Left ventricle myocardium inferior (tissue), 1 donor: ENCODE measurements at places on chromosomes 2 and 18. TPM values are rescaled to one million over a fixed set of nuclear protein-coding genes. Genes with fewer than 3 reads are reported as not detected.

DNA sequence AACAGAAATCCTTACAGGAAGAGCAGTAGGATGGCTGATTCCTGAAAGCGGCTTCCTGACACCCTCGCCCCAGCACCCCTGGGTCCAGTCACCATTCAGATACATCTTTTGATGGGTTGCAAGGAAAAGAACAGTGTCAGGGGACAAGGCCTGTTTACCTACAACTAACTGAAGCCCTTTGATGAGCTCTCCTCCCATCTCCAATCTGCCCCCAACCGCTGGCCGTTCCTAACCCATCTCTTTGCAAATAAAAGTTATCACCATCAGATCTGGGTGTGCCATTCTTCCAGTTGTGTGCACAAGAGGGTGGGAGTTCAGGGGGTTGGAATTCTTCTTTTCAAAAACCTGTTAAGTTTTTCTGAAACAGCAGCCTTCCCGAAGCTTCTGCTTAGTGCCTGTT, 48.9 kb downstream of the ARL4C start:
- H3K36me3 ChIP-seq: no peaks in the 10 kb centered on the region
- H3K4me1 ChIP-seq: peaks cover 19% of the 10 kb centered on the region
- H3K27ac ChIP-seq: no peak overlapping the region
- H3K27me3 ChIP-seq: no peaks in the 10 kb centered on the region
- H3K4me3 ChIP-seq: no peak overlapping the region

Gene ALK
- total RNA-seq: 0.14 TPM

- no peaks in the 10 kb centered on the region for H3K27me3 ChIP-seq
- no peak for DNase-seq
- no peak overlapping the region for H3K27ac ChIP-seq
- no peaks in the 10 kb centered on the region for H3K36me3 ChIP-seq
These were observed 566.8 kb upstream of the ZNF804A start for GRCh38 chr2:184031402-184032147.

GRCh38 chr2:44974064-44974715, 32.7 kb downstream of the SIX3 start:
- no peak overlapping the region for H3K4me3 ChIP-seq
- no peak overlapping the region for H3K27ac ChIP-seq
- H3K4me1 ChIP-seq: no peaks in the 10 kb centered on the region
- DNase-seq: no peak

GRCh38 chr2:226478109-226478809, 321.4 kb downstream of the IRS1 start:
- H3K4me1 ChIP-seq: peaks cover 10% of the 10 kb centered on the region
- no peak overlapping the region for H3K4me3 ChIP-seq
- no peaks in the 10 kb centered on the region for H3K36me3 ChIP-seq
- peak overlapping the region; percentile 47 for H3K27ac ChIP-seq

DNA sequence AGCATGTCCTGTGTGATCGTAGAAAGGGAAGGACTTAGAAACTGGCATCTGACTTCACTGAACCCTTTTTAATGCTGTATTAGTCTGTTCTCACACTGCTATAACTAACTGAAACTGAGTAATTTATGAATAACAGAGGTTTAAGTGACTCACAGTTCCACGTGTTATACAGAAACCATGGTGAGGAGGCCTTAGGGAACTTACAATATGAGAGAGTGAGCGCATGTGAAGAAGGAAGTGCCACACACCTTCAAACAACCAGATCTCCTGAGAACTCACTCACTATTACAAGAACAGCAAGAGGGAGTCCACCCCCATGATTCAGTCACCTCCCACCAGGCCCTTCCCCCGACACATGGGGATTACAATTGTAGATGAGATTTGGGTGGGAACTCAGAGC, 811.3 kb downstream of the CPS1 start:
- no peak overlapping the region for H3K4me3 ChIP-seq

- DNase-seq: no peak
- H3K4me1 ChIP-seq: no peaks in the 10 kb centered on the region
- no peak overlapping the region for H3K27ac ChIP-seq
- no peaks in the 10 kb centered on the region for H3K36me3 ChIP-seq
These were observed 42.9 kb downstream of the OTX1 start for GRCh38 chr2:63093502-63093901.

GRCh38 chr2:173948842-173949241, 16.3 kb downstream of the SP3 start:
- no peak overlapping the region for H3K4me3 ChIP-seq
- no peak overlapping the region for H3K27ac ChIP-seq
- peaks cover 6% of the 10 kb centered on the region for H3K36me3 ChIP-seq
- no peak for DNase-seq
- H3K27me3 ChIP-seq: no peaks in the 10 kb centered on the region

DNA sequence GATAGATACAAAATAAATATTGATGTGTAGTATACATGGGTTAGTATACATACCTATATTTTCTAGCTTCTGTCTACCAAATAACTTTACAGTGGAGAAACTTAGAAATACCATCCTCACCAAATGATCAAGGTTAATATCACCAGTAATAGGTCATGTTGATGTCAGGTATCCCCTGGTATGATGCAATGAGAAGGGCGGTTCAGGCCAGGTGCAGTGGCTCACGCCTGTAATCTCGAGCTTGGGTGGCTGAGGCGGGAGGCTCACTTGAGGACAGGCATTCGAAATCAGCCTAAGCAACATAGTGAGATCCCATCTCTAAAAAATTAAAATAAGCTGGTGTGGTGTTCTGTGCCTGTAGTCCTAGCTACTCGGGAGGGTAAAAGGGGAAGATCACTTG, 38.6 kb downstream of the CIB4 start:
- H3K4me1 ChIP-seq: no peaks in the 10 kb centered on the region
- H3K27me3 ChIP-seq: peaks cover 91% of the 10 kb centered on the region
- no peak overlapping the region for H3K27ac ChIP-seq
- no peak for DNase-seq
- H3K4me3 ChIP-seq: no peak overlapping the region
- no peaks in the 10 kb centered on the region for H3K36me3 ChIP-seq

DNA sequence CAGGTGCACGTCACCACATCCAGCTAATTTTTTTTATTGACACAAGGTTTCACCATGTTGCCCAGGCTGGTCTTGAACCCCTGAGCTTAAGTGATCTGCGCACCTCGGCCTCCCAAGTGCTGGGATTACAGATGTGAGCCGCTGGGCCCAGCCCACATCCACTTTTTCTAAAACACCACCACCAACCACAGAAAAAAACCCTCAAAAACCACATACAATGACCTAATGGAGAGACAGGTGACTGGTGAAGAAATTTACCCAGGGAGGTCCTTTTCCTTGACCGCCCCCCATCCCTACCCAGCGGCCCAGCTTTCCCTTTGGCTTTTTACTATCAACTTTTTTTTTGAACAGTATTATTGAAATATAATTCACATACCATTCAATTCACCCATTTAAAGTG, 47.9 kb downstream of the CACNB4 start:
- H3K27me3 ChIP-seq: no peaks in the 10 kb centered on the region
- DNase-seq: no peak
- no peak overlapping the region for H3K4me3 ChIP-seq
- no peaks in the 10 kb centered on the region for H3K36me3 ChIP-seq
- H3K4me1 ChIP-seq: no peaks in the 10 kb centered on the region
- no peak overlapping the region for H3K27ac ChIP-seq

GRCh38 chr2:202883987-202884675, 12.6 kb upstream of the ICA1L start:
- peaks cover 49% of the 10 kb centered on the region for H3K36me3 ChIP-seq
- H3K27me3 ChIP-seq: no peaks in the 10 kb centered on the region
- DNase-seq: no peak
- no peak overlapping the region for H3K4me3 ChIP-seq
- peaks cover 8% of the 10 kb centered on the region for H3K4me1 ChIP-seq
- no peak overlapping the region for H3K27ac ChIP-seq

DNA sequence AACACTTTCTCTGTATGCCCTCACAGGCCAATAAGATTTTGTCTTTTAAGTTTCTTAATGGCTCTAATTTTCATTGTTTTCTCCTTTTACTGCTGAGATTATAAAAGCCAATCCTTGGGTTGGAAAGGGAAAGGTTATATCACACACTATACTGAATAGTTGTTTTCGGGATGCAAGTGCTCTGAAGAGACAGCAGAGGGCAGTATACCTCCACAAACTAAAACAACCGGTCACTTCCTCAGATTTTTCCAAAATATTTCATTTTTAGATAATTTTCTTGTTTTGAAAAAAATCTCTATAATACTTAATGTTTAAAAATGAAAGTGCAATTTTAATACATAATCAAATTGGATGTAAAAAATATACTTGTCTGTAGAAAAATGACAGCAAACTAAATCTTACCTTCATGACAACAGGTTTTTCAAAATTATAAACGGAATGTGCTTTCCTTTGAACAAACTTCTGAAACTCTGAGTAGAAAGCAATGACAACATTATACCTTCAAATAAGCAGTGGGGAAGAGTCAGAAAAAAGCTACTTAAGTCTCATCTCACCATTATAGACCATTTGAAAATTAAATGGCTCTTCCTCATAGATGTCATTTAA, 82.7 kb downstream of the ORC4 start:
- no peak for DNase-seq
- peaks cover 7% of the 10 kb centered on the region for H3K4me1 ChIP-seq
- H3K27ac ChIP-seq: no peak overlapping the region
- no peaks in the 10 kb centered on the region for H3K27me3 ChIP-seq

DNA sequence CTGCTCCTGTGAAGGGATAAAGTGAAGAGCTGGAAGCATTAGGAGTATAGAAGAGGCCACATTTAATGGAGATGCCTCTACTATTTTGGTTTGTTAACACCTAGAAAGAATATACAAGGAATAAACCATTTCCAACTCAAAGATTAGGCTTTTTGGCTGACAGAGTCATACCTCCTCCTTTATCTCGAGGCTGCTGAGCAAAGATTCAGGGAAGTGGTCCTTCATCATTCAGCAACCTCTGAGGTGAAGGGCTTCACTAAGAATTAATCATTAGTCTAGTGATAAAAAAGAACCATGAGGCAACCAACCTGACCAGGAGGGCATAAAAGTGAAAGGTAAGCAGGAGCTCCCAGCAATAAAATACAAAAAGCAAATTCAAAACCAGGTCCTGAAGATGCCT, 25.8 kb downstream of the AAK1 start:
- H3K27me3 ChIP-seq: no peaks in the 10 kb centered on the region
- peaks cover 79% of the 10 kb centered on the region for H3K4me1 ChIP-seq
- H3K36me3 ChIP-seq: peaks cover 10% of the 10 kb centered on the region
- H3K27ac ChIP-seq: no peak overlapping the region
- H3K4me3 ChIP-seq: no peak overlapping the region
- DNase-seq: no peak
